Amygdala (tissue), 56 donors: ENCODE measurements at places on chromosomes 4 and X.

GRCh38 chr4:137545461-137545861, 13.2 kb upstream of the PCDH18 start:
- DNase-seq: no peak

- no peak for DNase-seq
These were observed 21.2 kb downstream of the SRD5A3 start for GRCh38 chr4:55367084-55367722.

DNA sequence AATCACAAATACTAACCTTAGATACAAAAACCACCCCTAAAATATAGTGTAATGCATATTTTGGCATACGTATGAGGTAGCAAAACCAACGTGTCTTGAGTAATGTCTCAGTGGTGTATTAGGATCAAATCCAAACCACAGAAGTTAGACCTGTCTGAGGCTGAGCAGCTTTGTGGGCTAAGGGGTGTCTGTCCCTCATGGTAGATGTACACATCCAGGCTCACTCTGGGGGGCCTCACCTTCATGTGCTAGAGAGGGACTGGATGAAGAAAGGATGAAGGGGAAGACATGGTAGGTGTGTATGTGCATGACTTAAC, 188.0 kb upstream of the TBC1D9 start:
- no peak for DNase-seq

DNA sequence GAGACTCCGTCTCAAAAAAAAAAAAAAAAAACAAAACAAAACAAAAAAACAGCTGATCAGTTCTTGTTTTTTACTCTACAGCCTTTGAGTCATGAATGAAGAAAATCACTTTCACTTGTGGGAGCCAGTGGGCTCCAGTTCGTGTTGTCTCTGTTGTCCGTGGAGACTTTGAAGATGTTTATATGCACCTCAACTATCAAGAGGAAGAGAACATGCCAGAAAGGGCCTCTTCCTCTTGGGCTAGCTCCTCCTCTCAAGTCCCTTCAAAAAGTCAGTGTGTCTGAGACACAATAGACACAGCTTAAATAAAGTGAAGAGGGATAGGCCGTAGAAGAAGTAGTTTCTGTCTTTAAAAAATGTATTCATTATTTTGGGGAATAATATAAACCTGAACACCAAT, 182.7 kb downstream of the KDR start:
- DNase-seq: no peak

DNA sequence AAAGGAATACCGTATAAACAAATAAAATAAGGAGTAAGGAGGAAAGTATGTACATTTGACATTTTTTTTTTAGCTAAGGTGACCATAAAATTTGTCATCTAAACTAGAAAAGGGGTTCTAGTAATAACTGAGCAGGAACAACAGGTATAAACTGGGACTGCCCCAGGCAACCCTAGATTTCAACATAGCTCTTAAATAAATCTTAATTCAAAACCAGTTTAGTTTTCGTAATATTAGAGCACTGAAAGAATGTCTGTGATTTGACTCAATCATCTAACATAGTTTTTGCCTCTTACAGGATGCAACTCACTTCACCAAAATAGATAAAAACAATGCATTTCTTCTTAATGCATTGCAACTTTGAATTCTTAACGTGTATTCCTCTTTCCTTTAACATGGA, 257.7 kb downstream of the ADAMTS3 start:
- DNase-seq: no peak

GRCh38 chrX:93711076-93711475, 37.1 kb downstream of the FAM133A start:
- no peak for DNase-seq
